Iris pigment epithelial cell (primary cell): ENCODE measurements at places on chromosomes 6 and 20.
A peak's percentile ranks its signal among the peaks of the same experiment; 100 is the strongest.

- peak; percentile 46 for DNase-seq
These were observed 29.6 kb upstream of the FOXC1 start for GRCh38 chr6:1580109-1580508.

DNA sequence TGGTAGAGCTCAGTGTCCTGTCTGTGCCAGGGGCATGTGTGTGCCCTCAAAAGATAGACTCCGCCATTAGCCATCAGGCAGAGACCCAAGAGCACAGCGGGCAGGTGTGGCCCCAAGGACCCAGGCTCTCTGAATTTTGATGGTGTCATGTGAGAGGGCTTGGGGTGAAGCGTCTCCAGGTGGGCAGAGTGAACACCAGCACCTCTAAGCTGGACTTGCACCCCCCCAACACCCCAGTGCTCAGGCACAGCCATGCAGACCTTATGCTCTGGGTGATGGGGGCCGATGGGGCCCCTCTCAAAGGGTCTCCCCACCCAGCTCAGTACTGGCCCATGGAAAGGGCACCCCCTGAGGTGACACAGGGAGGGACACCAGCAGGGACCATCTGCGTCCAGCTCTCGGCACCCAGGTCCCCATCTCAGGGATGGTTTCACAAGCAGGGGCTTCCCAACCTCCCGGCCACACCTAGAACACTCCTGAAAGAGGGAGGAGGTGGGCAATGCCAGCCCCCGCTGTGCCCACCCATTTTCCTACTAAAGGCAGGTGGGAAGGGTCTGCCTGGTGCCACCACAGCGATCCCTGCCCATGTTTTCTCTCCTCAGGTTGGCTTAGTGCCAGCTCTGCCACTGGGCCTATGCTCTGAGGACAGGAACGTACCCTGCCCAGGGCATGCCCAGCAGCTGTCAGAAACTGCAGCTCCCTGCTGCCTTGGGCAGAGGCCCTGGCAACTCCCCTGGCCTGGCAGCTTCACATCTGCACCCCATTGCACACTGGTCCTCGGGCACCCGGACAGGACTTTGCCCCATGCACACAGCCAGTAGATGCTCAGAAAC lies 3.5 kb downstream of the CST7 start:
- DNase-seq: no peak

- DNase-seq: no peak
These were observed 621.9 kb upstream of the CITED2 start for GRCh38 chr6:139996253-139996834.

DNA sequence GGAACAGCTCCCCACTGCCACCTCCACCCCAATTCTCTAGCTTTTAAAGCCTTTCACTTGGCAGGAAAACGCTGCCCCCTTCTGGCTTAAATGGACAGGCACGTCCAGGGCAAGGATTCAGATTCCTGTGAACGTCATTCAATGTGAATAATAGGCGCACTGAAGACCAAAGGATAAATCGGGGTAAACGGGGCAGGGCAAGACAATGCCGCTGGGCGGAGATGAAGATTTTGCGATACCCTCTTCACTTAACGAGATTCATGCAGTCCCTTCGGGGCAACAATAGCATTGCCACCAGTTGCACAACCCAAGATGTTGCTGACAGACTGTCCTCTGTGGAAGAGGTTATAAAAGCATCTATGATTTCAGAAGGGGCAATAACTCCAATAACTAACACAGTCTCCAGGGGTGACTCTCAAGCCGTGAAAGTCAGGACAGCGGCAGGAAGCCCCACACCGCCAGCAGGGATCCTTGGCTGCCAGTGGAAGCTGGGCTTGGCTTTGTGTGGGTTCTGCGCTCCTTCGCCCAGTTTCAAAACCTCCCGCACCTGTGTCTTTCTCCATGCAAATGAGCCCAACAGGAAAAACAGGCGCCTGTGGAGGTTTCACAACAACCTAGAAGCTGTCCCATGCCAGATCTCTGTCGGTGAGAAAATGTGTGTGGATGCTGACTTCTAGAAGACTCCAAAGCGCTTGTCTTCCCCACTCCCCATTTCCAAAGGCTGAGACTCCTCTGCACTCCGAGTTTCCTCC lies 291.8 kb downstream of the BMP7 start:
- DNase-seq: peak; percentile 56

- no peak for DNase-seq
These were observed 36.2 kb downstream of the SF3B5 start for GRCh38 chr6:144059139-144059538.

DNA sequence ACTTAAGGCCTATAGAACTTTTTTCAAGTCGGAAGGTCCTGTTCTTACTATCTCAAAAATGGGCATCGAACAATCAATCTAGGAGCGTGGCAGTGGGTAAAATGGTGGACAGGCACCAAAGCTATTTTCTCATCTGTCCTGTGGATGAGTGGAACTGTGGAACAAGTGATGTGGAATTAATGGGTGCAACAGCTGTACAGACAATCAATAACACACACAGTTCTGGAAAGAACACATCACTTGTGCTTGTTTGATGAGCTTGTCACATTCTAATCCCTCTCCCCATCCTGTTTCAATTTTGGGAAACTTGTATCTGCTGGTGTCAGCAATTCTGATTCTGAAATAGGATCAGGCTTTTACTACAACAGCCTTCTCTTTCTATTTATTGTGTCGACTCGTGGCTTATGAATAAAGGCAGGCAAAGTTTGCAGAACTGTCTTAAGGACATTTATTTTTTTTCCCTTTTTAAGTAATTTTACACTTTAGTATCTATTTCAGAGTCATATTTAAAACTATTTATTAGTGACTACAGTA lies 11.5 kb downstream of the RBM24 start:
- DNase-seq: no peak

GRCh38 chr6:32045811-32046449 lies 7.7 kb downstream of the CYP21A2 start:
- DNase-seq: no peak

DNA sequence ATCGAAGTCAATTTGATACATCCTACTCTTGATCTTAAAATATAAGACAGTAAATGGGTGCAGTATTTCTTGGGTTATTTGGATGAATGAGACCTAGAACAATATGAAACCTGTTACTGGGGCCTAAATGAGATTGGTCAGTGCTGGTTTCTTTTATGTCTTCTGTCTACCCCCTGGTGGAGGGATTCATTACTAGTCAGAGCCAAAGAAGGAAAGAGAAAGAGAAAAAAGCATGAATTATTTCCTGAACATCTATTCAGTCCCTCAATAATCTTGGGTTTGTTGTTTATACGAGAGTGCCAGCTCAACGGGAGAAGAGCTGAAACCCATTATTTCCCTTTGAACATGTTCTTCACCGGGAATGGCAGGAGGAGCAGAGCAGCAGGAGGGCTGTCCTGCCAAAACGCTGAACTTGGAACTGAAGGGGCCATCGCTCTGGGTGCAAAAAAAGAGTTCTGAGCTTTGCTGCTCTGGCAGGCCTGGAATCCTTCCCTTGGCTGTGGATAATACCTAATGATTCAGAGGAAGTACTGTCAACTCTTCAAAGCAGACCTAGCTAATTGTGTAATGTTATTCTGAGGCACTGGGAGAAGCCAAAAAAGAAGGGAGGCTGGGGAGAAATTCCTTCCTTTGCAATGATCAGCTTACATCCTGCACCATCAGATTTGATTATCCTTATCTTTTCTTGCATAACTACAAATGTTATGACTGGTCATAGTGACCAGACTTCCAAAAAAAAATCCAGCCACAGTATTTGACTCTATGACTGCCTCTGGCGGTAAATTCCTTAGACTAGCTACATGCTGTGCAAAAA lies 72.0 kb downstream of the BLOC1S5 start:
- peak; percentile 91 for DNase-seq

DNA sequence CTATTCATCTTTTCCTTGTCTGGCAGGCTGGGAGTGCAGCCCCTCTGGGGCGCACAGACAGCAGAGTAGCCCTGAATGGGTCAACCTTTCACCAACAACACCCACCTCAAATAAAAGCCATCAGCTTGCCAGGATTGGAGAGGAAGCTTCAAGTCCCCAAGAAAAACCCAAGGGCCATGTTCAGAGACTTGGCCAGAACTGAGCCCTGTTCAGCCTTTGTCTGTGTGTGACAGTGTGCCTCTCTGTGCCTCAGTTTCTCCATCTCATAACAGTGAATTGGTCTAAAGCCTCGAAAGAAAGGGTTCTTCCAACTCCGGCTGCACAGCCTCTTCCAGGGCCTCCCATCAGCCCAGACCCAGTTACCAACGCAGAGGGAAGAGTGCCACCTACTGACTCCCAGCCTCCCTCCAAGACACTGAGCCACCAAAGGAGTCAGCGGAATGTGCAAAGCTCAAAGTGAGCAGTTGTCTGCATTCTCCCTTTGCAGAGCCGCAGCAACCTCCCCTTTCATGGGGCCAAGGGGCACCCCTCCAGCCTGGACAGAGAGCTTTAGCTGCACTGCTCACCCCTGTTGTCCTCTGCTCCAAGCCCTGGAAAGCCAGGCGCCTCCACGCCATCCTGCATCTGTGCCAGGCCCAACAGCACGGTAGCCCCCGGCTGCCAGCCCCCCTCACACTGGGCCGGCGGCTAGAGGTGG lies 82.7 kb upstream of the TOP1 start:
- DNase-seq: peak; percentile 69

GRCh38 chr20:53216478-53216855 lies 244.3 kb downstream of the TSHZ2 start:
- no peak for DNase-seq

DNA sequence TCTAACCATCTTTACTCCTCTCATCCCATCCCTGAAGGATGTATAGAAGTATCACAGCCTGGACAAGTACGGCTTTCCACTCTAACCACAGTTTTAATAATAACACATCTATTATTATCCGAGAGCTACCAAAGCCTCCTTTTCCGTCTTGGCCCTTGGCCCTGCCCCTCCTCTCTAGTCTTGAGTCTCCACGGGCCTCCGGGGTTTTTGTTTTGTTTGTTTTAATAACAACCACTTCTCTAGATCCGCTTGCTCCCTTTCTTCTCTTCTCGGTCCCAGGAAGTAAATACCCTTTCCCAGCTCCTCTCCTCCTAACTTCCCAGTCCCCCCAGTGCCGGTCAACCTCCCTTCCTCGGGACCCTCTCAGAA lies 661 bp downstream of the LCA5 start:
- DNase-seq: peak; percentile 65

DNA sequence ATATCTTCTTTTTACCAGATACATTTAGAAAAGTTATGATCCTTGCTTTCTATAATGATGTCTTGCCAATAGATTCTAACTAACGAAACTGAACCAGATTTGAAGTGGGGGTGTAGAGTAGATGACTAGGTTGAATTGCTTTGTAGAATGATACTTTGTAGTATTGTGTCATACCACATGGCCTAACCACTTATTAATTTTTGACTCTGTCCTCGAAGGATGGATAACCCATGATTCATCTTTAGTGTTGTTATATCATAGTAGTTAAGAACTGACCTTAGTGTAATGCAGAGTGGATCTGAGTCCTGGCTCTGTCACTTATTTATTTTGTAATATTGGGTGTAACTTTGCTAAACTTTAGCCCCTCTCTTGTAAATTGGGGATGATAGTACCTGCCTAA lies 4.5 kb downstream of the PHF3 start:
- DNase-seq: peak; percentile 84

DNA sequence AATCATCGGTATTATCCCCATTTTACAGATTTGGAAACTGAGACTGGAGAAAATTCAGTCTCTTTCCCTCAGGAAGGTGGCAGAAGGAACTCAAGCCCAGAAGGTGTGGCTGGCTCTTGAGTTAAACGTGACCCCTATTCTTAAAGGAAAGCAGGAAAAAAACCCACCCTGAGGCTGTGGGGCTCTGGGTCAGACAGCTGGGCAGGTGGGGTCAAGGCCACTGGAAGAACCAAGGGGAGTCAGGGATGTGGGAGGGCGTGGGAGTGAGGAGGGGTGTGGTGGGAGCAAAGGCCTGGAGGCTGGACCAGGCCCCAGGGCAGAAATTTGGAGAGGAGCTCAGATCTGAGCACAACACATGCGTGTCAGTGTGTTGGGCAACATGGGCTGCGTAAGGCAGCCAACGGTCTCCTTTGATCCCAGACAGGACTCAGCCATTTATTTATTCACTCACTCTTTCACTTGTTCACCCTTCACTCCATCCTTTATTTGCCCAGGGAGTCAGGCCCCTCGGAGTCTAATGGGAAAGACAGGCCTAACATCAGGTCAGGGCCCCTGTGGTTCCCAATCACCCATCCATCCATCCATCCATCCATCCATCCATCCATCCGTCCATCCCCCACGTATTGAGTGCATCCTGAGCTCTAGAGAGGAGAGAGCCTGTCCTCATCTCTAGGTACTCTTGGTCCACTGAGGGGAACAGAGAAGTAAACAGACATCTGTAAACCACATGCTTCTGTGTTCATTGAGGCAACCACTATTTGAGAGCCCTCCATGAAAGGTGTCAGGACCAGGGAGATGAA lies 165.0 kb downstream of the VEGFA start:
- no peak for DNase-seq

GRCh38 chr20:56094228-56094627 lies 88.9 kb upstream of the CBLN4 start:
- no peak for DNase-seq

GRCh38 chr6:85388531-85388930 lies 61.4 kb upstream of the NT5E start:
- DNase-seq: no peak

DNA sequence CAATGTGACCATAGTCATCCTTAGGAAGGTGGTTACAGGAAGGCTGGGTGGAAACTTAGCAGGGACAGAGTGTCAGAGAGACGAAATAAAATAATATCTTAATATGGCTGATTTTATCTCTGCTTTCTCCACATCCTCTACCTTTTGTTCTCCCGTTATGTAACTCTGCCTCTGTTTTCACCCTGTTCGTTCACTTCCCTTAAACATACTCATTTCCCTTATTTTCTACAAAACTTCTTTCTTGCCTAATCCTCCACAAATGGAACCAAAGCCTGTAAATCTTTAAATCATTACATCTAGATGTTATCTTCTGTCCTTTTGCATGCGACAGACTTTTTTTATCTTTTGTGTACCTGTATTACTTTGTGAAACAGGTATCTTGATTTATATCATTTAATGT lies 23.3 kb upstream of the CRIP3 start:
- DNase-seq: no peak

GRCh38 chr6:26054781-26055718 lies 32.2 kb upstream of the HFE start:
- peak; percentile 96 for DNase-seq

DNA sequence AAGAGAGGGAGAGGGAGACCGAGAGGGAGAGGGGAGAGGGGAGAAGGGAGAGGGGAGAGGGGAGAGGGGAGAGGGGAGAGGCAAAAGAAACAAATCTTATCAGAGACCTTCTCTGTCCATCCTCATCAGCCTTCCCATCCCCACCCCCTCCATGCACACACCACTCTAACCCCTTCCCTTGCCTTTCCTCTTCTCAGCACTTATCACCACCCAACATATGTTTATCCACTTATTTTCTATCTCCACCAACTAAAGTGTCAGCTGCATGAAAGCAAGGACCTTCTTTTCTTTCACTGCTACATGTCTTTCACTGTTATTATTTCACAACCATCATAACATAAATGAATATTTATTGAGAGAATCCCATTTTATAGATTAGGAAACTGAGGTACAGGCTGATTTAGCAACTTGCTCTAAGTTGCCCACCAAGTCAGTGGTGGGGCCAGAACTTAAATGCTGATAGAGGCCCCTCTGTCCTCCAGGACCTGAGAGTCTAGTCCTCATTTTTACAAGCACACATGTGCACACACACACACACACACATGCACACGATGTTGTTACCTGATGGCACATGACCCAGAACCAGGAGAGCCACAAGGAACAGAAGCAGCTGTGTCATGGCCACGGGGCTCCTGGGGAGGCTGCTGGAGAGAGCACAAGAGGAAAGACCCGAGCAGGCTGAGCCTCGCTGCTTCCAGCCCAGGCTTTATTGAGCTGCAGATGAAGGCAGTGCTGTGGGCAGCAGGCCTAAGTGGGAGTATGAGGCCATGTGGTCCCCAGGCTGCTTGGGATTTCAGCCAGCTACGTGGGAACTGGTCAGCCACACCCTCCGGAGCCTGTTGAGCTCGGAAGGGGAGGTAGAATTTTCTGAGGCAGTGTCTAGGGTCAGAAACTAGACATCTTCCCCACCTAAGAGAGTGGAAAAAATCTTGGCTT lies 2.3 kb downstream of the DEFB124 start:
- no peak for DNase-seq
